ENCODE measurements at places on chromosomes 4 and X.
A peak's percentile ranks its signal among the peaks of the same experiment; 100 is the strongest.

DNA sequence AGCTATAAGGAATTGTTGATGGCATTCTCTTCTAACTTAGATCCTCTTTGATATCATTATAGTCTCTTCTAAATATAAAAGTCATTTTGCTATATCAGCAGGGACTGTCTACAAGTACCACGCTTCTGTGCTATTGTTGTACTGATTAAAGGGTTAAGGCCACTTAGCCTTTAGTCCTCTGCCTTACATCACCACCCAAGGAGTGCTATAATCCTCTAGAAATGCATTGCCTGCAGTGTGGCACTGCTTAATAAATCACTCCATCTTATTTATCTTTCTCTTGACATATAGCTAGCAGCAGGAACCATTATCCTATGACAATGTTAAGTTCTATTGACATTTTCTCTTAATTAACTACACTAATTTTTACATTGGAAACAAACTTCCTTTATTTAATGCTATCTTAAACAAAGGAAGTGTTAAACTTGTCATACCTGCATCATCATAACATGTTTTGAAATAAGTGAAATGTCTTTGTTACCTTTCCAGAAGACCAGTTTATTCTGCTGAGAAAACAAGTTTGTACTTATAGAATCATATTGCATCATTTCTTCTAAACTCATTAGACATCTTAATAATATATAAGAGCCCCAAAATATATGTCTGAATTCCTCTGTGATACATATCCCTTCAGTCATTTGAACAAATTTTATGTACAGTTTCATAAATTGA, 360.9 kb upstream of the ATOH1 start:
- H3K4me1 ChIP-seq, result no peaks in the 10 kb centered on the region
- H3K27me3 ChIP-seq, result no peaks in the 10 kb centered on the region
- no peak overlapping the region for H3K27ac ChIP-seq
- no peaks in the 10 kb centered on the region for H3K36me3 ChIP-seq
- H3K4me3 ChIP-seq, result no peak overlapping the region

- no peaks in the 10 kb centered on the region for H3K4me1 ChIP-seq
- H3K27me3 ChIP-seq, result no peaks in the 10 kb centered on the region
Measured at GRCh38 chr4:185998791-185999190, 70.2 kb upstream of the TLR3 start.

DNA sequence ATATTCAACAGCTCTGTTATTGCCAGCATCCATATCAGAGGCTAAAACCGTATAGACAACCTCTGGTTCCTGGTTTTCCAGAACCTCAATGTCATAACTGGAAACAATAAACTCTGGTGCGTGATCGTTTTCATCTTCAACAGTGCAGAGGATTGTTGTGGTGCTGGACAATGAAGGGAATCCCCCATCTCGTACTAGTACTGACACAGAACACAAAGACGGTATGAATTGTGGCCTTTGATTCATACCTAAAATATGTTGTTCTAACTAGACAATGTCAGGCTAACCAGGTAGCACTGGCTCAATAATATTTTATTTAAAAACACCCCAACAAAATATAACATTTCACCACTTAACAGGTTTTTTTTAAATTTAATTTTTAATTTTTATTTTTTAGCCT, 186.9 kb downstream of the DCHS2 start:
- H3K27me3 ChIP-seq, result no peaks in the 10 kb centered on the region
- no peak for DNase-seq
- H3K4me1 ChIP-seq, result no peaks in the 10 kb centered on the region

GRCh38 chr4:123750044-123750443, 353.4 kb downstream of the SPRY1 start:
- no peaks in the 10 kb centered on the region for H3K36me3 ChIP-seq
- H3K4me1 ChIP-seq, result no peaks in the 10 kb centered on the region
- DNase-seq, result no peak
- H3K4me3 ChIP-seq, result no peak overlapping the region
- no peak overlapping the region for H3K27ac ChIP-seq

DNA sequence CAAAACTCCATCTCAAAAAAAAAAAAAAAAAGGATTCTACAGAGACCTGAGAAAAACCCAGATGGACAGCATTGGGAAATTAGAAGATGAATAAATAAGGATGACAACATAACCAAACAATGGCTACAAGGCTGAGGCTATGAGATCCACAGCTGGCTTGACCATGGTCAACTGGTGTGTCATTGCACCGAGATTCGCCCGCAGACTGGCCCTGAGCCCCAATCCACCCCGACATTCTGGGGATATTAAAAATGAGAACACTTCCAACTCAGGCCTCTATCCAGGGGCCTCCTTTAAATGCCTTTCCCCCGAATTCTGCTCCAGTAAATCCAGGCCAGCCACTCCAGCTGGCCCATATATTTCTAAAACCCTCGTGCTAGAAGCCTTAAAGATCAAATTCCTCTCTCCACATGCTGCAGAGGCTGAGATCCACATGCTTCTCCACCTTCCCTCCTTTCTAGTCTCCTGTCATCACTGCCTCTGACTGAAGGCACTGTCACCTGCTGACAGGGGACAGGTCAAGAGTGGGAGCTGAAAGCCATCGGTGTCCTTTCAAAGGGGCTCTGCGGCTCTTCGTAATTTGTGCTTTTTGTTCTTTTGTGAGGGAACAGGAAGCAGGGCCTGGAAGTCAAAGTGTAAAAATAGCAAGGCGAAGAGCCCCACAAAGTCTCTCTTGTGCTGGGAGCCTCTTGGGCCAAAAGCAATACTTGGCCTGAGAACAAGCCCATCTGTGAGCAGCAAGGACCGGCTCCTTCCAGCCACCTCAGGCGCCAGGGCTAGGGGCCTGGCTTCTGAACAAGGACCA, 203.7 kb downstream of the NSUN7 start:
- H3K4me1 ChIP-seq, result peaks cover 5% of the 10 kb centered on the region
- H3K27me3 ChIP-seq, result no peaks in the 10 kb centered on the region
- H3K4me3 ChIP-seq, result no peak overlapping the region

DNA sequence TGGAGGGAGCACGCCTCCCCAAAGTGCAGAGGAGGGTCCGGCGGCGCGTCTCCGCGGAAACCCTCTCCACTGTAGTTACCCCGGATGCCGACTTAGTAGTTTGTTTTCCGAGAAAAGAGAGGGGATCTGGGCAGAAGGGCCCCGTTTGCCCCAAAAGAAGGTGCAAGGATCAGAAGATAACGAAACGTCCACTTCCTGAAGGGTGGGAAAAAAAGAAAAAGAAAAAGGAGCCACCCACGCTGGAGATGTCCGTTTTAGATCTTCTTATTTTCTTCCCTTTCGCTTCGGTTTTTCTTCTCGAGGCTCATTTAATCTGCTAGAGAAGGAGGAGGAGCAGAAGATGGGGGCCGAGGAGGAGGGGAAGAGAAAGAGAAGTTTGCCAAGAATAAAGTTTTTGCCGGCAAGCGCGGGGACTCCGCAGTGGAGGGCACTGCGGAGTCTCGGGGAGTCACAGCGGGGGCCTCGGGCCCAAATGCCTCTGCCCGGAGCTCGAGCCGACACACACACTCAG, 517 bp downstream of the LEF1 start:
- H3K27ac ChIP-seq, result no peak overlapping the region
- peaks cover 11% of the 10 kb centered on the region for H3K27me3 ChIP-seq
- H3K4me1 ChIP-seq, result peaks cover 3% of the 10 kb centered on the region
- DNase-seq, result no peak
- no peaks in the 10 kb centered on the region for H3K36me3 ChIP-seq

GRCh38 chr4:74197080-74197479, 39.2 kb downstream of the MTHFD2L start:
- peaks cover 18% of the 10 kb centered on the region for H3K4me1 ChIP-seq
- no peak overlapping the region for H3K4me3 ChIP-seq
- DNase-seq, result peak; percentile 21
- H3K36me3 ChIP-seq, result no peaks in the 10 kb centered on the region
- H3K27me3 ChIP-seq, result no peaks in the 10 kb centered on the region

GRCh38 chr4:53990641-53991040, 73.8 kb downstream of the CHIC2 start:
- no peak for DNase-seq
- no peaks in the 10 kb centered on the region for H3K27me3 ChIP-seq
- no peak overlapping the region for H3K4me3 ChIP-seq
- no peaks in the 10 kb centered on the region for H3K4me1 ChIP-seq
- H3K27ac ChIP-seq, result no peak overlapping the region
- H3K36me3 ChIP-seq, result no peaks in the 10 kb centered on the region

- H3K36me3 ChIP-seq, result no peaks in the 10 kb centered on the region
- no peaks in the 10 kb centered on the region for H3K27me3 ChIP-seq
- peaks cover 47% of the 10 kb centered on the region for H3K4me1 ChIP-seq
- H3K27ac ChIP-seq, result peak overlapping the region; percentile 43
- DNase-seq, result peak; percentile 31
- 0 out of 2 replicates have a peak overlapping the region, but pooled peaks have one; percentile 0 for H3K4me3 ChIP-seq
Measured at GRCh38 chr4:152458801-152459302, 77.0 kb downstream of the FBXW7 start.

GRCh38 chr4:5780831-5781480, 70.0 kb downstream of the EVC start:
- no peak for DNase-seq
- H3K36me3 ChIP-seq, result 0 out of 2 replicates have a peak, but pooled peaks cover 8% of the 10 kb centered on the region
- H3K27me3 ChIP-seq, result no peaks in the 10 kb centered on the region
- H3K4me3 ChIP-seq, result no peak overlapping the region
- no peak overlapping the region for H3K27ac ChIP-seq

DNA sequence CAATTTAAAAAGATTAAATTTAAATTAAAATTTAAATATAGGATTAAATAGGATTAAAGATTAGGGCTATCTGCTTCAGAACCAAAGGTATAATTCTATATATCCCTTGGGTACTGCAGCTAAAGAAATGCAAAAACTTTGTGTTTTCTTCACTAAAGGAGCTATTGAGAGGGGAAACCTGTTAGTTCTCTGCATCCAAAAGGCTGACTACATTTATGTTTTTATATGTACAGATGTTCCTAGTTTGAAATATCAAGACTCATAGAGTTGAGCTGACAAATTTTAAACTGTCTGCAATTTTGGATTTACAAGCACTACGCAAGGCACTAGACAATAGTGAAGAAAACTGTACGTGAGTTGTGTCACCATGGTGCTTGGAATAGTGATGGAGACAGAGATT, 95.2 kb downstream of the CEP44 start:
- DNase-seq, result no peak
- H3K27me3 ChIP-seq, result no peaks in the 10 kb centered on the region
- H3K27ac ChIP-seq, result no peak overlapping the region

DNA sequence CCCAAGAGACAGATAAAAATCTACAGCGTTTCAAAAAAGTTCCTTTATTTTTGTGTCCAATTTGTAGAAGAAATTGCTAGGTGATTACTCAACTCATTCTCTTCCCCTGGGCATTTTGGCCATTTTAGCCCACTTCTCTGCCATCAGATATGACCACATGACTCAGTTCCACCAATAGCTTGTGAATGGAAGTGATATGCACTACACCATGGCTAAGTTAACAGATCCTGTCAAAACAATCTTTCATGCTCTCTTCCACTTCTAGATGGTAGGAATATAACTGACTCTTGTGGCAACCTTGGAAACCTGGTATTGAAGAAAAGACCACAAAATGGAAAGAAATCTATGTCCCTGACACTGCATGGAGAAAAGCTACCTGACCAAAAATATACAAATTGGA, 26.2 kb upstream of the FREM3 start:
- no peaks in the 10 kb centered on the region for H3K4me1 ChIP-seq
- no peak overlapping the region for H3K4me3 ChIP-seq
- no peaks in the 10 kb centered on the region for H3K27me3 ChIP-seq
- no peak for DNase-seq
- no peak overlapping the region for H3K27ac ChIP-seq
- no peaks in the 10 kb centered on the region for H3K36me3 ChIP-seq

DNA sequence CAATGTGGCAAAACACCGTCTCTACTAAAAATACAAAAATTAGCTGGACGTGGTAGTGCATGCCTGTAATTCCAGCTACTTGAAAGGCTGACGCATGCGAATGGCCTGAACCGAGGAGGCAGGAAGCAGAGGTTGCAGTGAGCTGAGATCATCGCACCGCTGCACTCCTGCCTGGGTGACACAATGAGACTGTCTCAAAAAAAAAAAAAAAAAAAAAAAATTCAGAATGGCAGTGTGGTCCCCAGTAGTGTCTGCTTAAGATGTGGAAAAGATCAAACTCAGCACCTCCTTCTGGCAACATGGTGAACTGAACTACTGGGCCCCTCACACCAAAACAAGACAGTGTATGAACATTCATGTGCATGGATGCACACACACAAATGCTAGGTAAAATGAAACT, 32.2 kb downstream of the SMS start:
- peaks cover 5% of the 10 kb centered on the region for H3K36me3 ChIP-seq
- no peak for DNase-seq
- H3K27me3 ChIP-seq, result no peaks in the 10 kb centered on the region
- 0 out of 2 replicates have a peak, but pooled peaks cover 4% of the 10 kb centered on the region for H3K4me1 ChIP-seq
- H3K27ac ChIP-seq, result no peak overlapping the region
- H3K4me3 ChIP-seq, result no peak overlapping the region

GRCh38 chr4:4344915-4345527, 41.9 kb upstream of the NSG1 start:
- peaks cover 15% of the 10 kb centered on the region for H3K4me1 ChIP-seq
- no peak overlapping the region for H3K27ac ChIP-seq
- peak; percentile 49 for DNase-seq
- H3K27me3 ChIP-seq, result no peaks in the 10 kb centered on the region
- H3K4me3 ChIP-seq, result no peak overlapping the region
- no peaks in the 10 kb centered on the region for H3K36me3 ChIP-seq

DNA sequence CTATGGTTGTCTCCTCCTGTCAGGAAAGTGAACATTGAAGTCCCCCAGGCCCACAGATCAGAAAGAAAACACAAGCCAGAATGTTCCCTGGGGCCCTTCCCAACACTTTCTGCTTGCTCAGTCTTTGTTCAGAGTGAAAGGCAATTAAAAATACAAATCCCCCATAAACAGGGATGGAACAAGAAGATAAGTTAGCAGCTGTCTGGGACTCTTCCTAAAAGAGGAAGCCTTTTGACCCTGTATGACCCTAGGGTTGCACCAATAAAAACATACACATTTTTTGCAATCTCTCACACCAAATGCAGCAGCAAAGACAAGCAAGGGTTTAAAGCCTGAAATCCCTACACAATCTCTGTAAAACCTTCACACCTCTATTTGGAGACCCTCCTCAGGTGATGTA, 22.6 kb downstream of the IRF2 start:
- no peaks in the 10 kb centered on the region for H3K27me3 ChIP-seq
- H3K4me3 ChIP-seq, result no peak overlapping the region
- H3K27ac ChIP-seq, result no peak overlapping the region
- DNase-seq, result no peak

DNA sequence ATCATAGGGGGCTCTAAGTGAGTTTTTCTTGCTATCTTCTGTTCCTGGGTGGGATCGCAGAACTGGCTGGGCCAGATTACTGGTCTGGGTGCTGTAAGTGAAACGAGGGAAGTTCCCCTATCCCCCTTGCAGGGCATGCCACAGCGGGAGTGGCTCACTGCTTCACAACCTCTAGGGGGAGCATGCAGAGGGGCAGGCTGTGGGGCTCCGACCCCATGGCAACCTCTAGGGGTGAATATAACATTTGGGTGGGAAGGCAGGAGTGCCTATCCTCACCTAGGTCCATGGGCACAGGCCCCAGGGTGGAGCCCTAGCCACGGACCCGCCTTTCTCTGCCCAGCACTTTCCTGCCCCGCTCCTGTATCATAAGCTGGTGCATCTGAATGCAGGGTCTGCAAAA, 1.7 kb upstream of the RRAGB start:
- no peak overlapping the region for H3K27ac ChIP-seq
- DNase-seq, result no peak
- H3K36me3 ChIP-seq, result no peaks in the 10 kb centered on the region
- H3K4me3 ChIP-seq, result no peak overlapping the region
- no peaks in the 10 kb centered on the region for H3K27me3 ChIP-seq
- H3K4me1 ChIP-seq, result no peaks in the 10 kb centered on the region

GRCh38 chrX:13082206-13083065, 38.0 kb upstream of the FAM9C start:
- H3K4me1 ChIP-seq, result peaks cover 86% of the 10 kb centered on the region
- no peaks in the 10 kb centered on the region for H3K36me3 ChIP-seq
- H3K4me3 ChIP-seq, result no peak overlapping the region

All from GM12878 (cell line).